Colonic mucosa (tissue), 4 donors: ENCODE measurements at places on chromosomes 16 and 17.
A peak's percentile ranks its signal among the peaks of the same experiment; 100 is the strongest.

- DNase-seq, result no peak
These were observed 793 bp upstream of the IRX3 start for GRCh38 chr16:54287131-54288029.

DNA sequence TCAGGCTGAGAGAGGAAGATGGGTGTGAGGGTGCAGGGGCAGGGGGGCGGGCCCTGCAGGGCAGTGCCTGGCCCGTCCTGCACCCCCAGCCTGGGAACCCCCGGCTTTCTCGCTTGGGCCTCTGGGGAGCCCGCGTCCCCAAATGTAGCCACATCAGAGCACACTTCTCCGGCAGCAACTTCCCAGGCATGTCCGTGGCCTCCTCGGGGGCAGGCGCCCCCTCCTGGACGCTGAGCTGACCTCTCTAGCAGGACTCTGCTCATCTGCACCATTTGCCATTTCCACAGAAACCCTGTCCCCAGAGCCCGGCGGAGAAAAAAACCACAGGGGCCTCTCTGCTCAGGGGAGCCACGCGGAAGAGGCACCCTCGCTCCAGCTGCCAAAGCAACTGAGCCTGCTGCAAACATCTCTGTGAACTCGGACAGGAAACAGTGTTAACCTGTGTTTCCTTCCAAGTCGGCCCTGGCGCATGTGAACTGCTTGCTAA, 63.4 kb downstream of the KLHDC4 start:
- DNase-seq, result no peak

- DNase-seq, result no peak
These were observed 396.8 kb downstream of the NPIPA8 start for GRCh38 chr16:17939723-17940122.

- DNase-seq, result no peak
These were observed 9.7 kb upstream of the ALOX15B start for GRCh38 chr17:8029121-8029520.

GRCh38 chr17:5361426-5361825, 58.0 kb downstream of the NUP88 start:
- no peak for DNase-seq

DNA sequence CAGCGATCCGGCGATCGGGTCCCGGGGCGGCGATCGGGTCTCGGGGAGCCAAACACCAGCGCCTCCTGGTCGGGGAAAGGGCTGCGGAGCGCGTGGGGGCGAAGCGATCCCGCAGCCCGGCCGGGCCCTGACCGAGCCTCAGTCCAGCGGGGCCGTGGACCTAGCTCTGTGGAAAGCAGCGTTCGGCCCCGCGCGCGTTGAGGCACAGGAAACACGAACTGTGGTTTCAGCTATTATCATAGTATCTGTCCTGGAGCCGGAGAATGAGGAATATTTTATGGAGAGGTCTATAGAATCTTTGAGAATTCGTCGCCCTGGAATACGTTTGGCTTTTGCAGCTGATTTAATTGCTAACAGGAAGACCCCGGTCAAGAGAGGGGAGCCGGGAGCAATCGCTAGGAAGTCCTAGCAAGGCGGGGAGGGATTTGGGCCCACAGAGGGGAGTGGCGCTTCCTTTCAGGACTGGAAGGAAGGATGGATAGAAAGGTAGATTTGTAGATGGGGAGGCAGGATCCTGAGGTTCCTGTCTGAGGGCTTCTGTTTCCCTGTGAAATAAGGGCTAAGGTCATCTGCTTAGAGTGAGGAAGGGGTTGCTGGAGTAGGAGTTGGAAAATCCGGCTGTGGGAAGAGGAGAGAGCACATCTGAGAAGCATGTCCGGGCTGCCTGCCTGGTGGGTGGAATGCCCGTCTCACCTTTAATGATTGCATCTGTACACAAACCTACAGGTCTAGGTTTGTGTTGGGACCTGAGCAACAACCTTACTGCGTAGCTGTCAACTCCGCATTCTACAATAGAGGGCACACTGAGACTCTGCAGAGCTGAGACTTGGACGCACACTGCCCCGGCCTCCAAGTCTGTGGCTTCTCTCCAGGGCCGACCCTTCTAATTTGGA, 770 bp downstream of the CCNF start:
- DNase-seq, result peak; percentile 45
